Occipital lobe (tissue), 3 donors: ENCODE measurements at places on chromosomes 5 and 9.

- no peak for DNase-seq
These were observed 2.7 kb upstream of the HSPA4 start for GRCh38 chr5:133048993-133049725.

DNA sequence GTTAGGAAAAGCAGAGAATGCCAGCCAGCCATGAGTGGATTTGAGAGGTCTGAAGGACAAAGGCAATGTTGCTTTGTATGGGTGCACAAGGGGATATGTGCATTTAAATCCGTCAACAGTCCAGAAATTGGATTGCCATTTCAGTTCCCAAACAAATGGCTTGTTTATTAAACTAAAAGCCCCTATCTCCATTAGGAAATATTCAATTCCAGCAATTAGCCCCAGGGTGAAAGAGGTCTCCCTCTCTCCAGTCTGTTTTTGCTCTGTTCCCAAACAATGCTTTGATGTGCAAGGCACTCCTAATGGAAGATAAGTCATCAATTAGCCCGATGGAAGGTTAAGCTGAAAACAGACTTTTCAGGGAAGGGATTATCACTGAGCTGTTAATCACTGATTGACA is 101.3 kb downstream of the C9orf152 start:
- no peak for DNase-seq

DNA sequence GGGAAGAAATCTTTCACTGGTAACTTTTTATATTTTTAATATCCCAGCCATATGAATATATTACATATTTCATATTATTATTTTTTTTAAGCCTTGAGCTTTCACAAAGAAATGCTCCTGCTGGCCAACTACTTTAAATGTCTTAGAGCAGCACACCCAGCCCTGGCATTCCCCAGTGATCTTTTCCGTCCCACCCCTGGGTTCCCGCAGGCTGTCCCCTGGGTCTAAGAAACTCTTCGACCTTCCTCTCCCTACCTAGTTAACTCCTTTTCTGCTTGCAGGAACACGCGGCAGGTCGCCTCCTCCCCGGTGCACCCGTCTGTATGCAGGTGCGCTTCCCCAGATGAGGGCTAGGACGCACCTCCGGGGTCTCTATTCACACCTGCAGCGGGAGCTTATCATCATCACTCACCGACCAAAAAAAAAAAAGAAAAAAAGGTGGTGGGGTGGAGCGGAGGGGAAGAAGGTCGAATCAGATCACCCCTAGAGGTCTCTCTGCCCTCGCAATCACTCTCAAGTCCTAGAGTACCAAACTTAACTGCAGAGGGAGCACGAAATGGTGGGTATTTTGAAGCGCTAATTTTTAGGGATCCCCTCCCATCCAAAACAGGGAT is 696 bp downstream of the ZFP62 start:
- no peak for DNase-seq

- no peak for DNase-seq
These were observed 223.6 kb upstream of the ISL1 start for GRCh38 chr5:51159606-51160005.

DNA sequence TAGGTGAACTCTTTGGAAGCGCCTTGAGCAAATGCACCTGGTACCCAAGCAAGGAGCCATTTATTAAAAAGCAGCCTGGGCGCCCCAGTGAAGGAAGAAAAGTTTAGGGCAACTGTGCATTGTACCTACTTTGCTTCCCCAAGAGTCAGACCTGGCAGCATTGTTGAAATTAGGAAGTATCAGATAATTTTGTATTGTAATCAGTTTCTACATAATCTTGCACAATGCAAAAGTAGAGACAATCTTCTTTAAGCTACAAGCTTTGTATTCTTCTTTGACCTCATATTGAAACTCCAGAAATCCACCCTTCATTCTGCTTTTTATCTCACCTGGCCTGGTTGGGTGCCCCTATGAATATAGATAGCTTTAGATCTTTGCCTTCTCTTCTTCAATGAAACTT is 490.8 kb downstream of the RASEF start:
- DNase-seq: no peak
